ENCODE measurements at places on chromosomes 3 and 15.

DNA sequence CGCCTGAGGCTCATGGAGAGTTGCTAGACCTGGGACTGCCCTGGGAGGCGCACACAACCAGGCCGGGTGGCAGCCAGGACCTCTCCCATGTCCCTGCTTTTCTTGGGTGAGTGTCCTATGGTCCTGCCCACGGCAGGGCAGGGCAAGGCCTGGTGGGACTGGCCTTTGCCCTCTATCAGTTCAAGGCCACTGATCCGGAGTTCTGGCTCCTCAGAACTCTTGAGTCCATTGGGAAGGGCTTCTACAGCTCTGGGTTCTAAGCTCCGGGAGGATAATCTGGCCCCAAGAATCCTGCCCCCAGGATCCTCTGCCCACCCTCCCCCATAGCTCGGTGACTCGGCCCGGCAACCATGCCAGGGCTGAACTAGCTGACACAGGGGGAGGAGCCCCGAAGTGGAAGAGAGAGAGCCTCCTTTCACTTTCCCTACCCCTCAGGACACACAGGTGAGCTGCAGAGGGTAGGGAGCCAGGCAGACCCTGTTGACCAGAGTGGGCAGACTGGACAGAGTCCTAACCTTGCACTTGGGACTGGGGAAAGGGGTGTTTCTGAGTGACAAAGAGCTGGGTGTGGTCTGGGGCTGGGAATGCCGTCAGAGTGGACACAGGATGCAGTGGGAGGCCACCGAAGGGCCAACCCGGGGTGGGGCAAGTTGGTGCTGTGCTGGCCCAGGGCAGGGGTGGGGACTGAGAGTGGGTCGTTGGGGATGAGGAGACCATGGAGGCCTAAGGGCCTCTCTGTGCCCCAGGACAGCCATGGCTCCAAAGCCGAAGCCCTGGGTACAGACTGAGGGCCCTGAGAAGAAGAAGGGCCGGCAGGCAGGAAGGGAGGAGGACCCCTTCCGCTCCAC, 664 bp downstream of the PARP3 start:
- peak; percentile 43 for DNase-seq

- DNase-seq = peak; percentile 37
Observed at GRCh38 chr3:13274551-13275332, 145.4 kb downstream of the NUP210 start.

DNA sequence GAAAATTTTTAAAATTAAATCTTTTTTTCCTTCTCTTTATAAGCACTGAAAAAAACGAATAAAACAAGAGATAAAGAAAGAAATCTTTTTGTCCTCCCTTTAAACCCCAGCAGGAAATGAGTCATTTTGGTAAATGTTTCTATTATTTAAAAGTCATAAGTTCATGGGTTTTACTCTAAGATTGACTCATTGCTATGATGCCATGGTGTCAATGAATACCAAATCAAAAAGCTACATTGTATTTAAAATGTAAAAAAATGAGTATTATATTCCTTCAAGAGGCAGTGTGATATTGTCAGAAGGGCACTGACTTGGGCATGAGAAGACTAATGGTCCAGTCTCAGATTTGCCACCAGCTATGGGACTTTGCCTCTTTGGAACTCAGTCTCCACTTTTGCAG, 303.4 kb upstream of the DNAJC19 start:
- no peak for DNase-seq

DNA sequence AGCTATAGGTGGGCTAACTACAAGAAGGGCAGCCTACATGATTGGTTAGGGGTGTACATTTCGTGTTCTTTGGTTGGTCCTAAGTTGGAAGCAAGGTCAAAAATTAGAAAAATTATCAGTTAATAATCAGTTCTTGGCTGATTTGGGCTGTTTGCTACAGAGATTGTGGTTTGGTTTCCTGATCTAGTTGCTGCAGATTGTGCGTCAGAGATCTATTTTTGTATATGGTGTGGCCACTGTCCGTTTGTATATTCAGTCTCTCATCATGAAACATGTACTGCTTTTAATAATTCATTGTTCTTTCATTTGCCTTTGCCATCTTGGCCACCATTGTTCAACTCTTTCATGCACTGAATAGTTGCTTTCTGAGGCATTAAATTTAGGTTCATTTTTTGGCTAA, 80.9 kb downstream of the LRRC3B start:
- DNase-seq = no peak

- DNase-seq = no peak
Observed at GRCh38 chr15:23497710-23498111, 50.7 kb upstream of the GOLGA6L2 start.

- DNase-seq = no peak
Observed at GRCh38 chr3:31203960-31204795, 309.7 kb upstream of the GADL1 start.

DNA sequence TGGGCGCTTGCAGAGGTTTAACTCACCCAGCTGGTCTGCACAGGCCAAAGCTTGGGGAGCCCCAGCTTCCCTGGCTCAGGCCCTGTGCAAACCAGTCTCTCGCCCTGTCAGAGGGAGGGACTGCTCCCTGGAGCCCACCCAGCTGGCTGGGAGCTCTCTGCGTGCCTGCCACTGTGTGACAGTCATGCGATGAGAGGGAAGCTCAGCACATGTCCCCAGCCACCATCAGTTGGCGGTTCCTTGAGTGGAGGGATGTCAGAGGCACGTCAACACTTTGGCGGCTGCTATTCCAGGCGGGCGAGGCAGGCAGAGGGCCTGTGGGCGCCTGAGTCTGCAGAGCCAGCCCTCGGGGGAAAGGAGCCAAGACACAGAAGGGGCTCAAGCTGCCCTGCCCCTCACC, 324.6 kb downstream of the UACA start:
- no peak for DNase-seq

DNA sequence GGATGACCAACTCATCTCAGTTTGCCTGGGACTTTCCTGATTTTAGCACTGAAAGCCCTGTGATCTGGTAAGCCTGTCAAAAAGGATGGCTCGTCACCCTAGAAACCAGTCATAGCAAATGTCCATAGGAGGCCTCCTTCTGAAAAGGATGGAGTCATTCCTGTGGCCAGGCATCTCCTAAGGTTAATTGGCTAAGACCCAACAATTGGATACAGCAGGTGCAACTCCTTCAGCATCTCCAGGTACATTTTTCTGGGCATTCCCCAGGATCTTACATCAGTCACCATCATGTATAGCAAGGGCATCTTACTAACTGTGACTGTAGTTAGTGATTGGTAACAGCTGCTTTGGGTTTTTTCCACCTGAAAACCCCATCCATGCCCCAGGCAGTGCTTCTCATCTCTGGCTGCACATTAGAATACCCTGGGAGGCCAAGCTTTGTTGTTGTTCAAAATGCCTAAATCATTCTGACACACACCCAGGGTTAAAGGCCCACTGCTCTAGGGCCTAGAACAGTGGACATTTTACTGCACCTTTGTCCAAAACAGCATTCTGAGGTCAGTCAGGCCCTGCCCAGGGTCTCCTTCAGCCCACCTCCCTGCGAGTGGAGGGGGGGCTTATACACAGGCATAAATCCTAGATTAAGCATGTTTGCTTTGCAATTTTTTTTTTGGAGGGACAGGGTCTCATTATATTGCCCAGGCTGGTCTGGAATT, 28.3 kb upstream of the GALNT15 start:
- DNase-seq = no peak

DNA sequence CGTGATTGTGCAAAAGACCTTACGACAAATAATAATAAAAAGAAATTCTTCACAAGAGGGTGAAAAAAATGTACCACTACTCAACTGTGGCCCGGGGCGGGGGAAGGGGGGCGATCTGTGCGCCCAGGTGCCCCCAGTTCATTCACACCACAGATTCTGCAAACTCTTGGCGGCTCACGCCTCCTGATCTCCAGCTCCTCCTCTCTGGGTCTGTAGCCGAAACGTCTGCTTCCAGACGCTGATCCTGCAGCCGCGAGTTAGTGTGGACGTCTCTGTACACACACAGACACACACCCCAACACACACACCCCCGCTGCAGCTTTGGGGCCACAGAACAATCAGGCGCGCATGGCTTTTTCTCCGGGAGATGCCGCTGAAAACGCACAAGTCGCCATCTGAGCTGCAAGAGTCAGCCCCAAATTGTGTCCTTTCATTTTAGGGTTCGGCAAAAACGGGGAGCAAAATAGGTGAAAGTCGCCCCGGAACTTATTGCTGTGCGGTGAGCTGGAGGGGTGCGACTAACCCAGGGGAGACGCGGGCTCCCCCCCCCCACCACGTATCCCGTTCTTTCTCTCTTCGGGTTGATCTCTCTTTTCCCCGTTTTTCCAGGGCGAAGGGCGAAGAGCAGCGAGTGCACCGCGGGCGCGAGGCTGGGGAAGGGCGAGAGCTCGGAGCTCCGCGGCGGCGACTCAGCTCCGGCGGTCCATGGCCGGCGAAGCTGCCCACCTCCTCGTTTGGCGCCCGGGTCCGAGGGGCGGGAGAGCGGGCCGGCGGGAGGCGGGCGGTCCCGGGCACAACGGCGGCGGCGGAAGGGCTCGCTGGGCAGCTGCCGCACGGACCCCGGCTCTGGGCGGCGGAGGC, 505 bp upstream of the WNT5A start:
- peak; percentile 88 for DNase-seq

GRCh38 chr15:77069521-77070121, 1.3 kb downstream of the TSPAN3 start:
- peak; percentile 54 for DNase-seq

- DNase-seq = peak; percentile 82
Observed at GRCh38 chr3:71600646-71601288, 17.2 kb upstream of the FOXP1 start.

GRCh38 chr15:88490036-88490435, 22.5 kb downstream of the MRPS11 start:
- DNase-seq = peak; percentile 22

DNA sequence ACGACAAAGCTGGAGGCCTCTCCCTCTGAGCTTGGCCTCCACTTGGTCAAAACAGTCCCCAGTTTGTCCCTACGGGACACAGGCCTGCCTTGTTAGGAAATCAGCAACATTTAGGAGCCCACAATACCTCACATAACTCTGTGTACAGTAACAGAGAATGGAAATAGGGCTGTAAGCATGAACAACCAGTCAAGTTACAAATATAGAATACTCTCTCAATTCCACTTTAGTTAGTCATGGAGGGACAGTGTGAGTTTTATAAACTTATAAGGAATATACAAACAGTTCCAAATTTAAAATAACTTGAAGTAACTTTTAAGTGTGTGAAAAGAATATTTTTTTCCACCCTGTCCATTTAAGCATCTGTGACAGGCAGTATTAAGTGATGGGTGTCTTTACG, 129.4 kb downstream of the PGPEP1L start:
- no peak for DNase-seq

- no peak for DNase-seq
Observed at GRCh38 chr15:89019436-89019835, 68.8 kb upstream of the ABHD2 start.
